ENCODE measurements at places on chromosomes 11 and 22.

- DNase-seq: peak; percentile 49
Measured at GRCh38 chr11:64787526-64788320, 9.4 kb upstream of the SF1 start.

GRCh38 chr22:49803737-49804375 lies 23.8 kb downstream of the BRD1 start:
- DNase-seq: no peak

GRCh38 chr11:73978576-73979086 lies 4.0 kb downstream of the UCP2 start:
- no peak for DNase-seq

- DNase-seq: no peak
Measured at GRCh38 chr11:35307221-35307621, 112.1 kb downstream of the SLC1A2 start.

DNA sequence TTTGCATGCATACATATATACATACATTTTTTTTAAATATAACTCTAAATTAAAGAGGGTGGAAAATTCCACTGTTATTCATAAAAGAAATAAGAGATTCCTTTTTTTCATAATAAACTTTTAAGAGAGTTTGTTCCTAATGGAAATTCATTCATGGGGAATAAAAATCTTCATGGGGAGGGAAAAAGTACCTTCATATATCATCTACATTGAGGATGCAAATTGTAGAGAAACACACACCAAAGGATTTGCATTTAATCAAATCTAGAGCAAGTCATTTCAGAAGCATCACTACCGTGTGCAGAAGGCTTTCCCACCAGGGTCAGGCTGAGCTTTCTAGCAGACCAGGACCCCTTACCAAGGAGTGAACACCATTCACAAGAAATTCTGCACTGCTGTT lies at the start of gene POU2AF2:
Gene POU2AF2, plus strand, starts transcription at position 301 of the 400 bp plus-strand sequence. CDS start 129 bp downstream, outside the sequence.
- DNase-seq: no peak

- no peak for DNase-seq
Measured at GRCh38 chr11:2669634-2670469, 29.9 kb downstream of the KCNQ1OT1 start.

GRCh38 chr22:29074276-29074772 lies 1.5 kb downstream of the KREMEN1 start:
- no peak for DNase-seq

DNA sequence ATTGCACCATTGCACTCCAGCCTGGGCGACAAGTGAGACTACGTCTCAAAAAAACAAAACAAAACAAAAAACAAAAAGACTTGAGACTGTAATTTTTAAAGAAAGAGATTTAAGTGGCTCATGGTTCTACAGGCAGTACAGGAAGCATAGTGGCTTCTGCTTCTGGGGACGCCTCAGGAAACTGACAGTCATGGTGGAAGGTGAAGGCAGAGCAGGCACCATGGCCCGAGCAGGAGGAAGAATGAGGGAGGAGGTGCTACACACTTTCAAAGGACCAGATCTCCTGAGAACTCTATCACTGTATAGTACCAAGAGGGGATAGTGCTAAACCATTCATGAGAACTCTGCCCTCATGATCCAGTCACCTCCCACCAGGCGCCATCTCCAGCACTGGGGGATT lies 52.0 kb downstream of the CBL start:
- DNase-seq: no peak

GRCh38 chr11:82996966-82997606 lies 74.6 kb downstream of the RAB30 start:
- no peak for DNase-seq

DNA sequence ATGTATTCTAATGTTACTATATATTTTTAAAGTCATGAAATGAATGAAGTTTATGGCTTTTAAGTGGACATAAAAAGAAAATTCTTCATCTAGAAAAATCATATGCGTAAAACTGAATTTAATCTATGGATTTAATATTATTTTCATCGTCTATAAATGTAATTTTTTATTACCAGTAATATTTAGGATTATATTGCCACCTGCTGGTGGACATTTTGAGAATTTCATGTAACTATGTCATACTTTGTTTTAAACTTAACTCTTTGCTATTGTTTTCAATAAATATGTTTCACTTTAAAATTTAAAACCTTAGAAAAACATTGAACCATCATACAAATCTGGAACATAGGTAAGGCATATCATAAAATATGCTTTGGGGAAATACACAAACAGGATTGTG lies 66.5 kb upstream of the CEP126 start:
- DNase-seq: no peak

DNA sequence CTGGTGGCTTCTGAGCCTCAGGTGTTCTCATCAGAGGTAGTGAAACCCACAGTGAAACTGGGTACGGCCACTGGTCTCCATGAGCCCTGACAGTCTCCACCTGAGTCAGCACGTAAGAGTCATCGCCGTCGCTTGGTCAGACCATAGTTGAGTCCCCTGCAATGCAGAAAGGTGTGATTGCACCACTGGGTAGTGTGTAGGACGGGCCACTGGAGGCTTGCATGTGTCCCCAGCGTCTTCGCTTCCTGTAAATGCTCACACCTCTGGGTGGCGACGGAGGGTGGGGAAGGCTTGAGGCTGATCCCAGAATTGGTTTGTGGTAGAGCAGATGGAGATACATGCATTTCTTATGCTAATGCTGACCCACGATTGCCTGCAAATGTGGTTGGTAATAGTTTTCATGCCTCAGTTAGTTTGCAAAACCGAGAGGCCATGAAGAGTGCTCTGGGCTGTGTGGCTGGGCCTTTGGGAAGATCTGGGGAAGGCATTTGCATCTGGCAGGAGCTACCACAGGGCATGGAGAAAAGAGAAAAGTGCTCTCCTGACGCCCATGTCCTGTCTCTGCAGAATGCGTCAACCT lies 26.5 kb downstream of the CTTN start:
- no peak for DNase-seq

GRCh38 chr22:31062566-31063230 lies 18.4 kb upstream of the SMTN start:
- no peak for DNase-seq

- DNase-seq: no peak
Measured at GRCh38 chr11:66524304-66525040, 14.0 kb downstream of the BBS1 start.

DNA sequence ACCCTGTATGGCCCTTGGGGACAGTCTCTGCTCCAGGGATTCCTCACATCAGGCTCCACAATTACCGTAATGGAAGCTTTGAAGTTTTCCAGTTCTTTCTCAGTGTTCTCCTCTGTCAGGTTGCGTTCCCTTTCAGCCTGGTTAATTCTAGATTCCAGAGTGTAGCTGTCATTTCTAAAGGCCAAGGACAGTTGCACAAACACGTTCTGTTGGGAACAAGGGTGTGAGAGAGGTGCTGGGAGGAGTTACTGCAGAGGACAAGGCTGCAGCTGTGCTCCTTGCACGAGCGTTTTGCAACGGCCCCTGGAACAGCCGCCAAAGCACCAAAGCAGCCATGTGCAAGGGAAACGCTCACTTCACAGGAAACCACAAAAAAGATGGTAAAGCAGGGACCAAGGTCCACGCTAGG lies 35.9 kb upstream of the LYVE1 start:
- DNase-seq: no peak

GRCh38 chr22:36136988-36137387 lies 23.6 kb downstream of the APOL3 start:
- DNase-seq: no peak

- DNase-seq: peak; percentile 79
Measured at GRCh38 chr11:99019696-99020095, 1.1 kb upstream of the CNTN5 start.

DNA sequence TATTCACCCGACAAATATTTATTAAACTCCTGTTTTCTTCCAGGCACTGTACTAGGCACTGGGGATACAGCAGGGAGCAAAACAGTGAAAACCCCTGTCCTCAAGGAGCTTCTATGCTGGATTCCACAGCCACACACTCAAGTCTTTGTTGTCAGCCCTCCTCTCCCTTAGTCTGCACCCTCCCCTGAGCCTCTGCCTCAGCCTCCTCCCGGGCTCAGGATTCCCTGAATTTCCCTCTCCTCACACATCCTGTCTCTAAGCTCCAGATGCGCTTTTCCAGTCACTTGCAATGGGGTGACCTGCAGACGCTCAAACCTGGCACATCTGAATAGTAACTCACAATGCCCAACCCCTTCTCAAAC lies 13.5 kb upstream of the TUB start:
- no peak for DNase-seq

DNA sequence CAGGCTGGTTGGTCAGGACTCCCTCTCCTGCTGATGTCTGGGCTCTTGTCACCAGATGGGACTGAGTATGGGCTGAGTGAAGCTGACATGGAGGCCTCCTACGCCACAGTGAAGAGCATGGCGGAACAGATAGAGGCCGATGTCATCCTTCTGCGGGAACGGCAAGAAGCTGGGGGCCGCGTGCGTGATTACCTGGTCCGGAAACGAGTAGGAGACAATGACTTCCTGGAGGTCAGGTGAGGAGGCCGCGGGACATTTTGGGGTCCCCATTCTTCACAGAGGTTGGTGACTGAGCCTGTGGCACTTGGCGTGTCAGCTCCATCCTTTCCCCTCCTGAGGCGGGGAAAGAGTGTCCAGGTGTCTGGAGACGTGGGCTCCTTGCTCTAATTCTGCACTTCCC lies 10.1 kb downstream of the GTPBP1 start:
- DNase-seq: no peak

GRCh38 chr22:42719656-42720262 lies 911 bp downstream of the A4GALT start:
- DNase-seq: no peak
